ELF-1 (cell line): ENCODE measurements at places on chromosomes 7 and 10.

DNA sequence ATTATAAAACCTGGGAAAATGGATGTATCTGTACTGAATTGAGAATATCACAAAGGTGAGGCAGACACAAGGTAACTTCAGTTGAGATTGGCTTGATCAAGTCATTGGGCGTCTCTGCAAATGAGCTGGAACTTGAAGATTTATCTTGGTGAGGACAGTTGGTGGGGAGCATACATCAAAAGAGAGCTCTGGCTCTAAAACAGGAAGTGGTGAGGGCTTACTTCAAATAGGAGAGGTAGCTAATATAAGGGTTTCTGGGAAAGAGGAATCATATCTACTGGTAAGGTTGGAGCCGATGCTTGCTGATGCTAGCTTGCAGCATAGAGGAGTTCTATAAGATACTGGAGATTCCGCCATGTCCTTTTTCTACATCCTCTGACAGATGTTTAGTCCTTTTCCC is 39.9 kb upstream of the FGL2 start:
- no peak for DNase-seq

DNA sequence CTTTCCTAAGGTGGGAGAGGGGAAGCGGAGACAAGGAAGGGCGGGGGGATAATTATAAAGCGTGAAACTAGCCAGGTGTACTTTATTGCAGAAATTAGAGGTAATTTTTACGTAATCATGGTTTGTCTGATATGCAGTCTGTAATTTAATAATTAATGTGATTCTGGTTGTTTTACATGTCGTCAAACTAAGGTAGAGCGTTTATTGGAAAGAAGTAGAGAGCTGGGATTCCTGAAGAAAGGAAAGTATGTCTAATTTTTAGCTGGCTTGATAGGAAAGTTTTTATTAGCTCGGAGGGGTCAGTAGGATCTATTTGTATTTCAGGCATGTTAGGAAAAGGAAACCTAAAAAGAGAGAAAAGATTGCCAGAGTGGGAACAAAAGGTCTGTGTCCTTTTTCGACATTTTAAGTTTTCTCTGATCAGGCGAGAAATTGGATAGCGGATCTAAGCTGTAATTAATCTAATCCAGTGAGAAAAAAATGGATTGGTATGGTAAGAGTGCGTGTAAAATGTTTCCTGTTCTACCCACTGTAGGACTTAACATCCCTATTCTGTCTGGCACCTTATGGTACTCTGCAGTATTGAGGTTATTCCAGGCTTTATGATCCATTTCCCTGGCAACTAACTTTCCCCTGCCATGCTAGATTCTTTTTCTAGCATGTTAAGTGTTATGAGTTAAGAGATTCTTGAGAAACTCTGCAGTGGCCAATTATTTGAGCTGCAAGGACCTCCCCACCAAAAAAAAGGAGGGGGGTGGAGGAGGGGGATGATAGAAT is 1.4 kb downstream of the CELF2 start:
- no peak for DNase-seq

GRCh38 chr7:51027935-51028830 is 245.5 kb upstream of the GRB10 start:
- DNase-seq = no peak

DNA sequence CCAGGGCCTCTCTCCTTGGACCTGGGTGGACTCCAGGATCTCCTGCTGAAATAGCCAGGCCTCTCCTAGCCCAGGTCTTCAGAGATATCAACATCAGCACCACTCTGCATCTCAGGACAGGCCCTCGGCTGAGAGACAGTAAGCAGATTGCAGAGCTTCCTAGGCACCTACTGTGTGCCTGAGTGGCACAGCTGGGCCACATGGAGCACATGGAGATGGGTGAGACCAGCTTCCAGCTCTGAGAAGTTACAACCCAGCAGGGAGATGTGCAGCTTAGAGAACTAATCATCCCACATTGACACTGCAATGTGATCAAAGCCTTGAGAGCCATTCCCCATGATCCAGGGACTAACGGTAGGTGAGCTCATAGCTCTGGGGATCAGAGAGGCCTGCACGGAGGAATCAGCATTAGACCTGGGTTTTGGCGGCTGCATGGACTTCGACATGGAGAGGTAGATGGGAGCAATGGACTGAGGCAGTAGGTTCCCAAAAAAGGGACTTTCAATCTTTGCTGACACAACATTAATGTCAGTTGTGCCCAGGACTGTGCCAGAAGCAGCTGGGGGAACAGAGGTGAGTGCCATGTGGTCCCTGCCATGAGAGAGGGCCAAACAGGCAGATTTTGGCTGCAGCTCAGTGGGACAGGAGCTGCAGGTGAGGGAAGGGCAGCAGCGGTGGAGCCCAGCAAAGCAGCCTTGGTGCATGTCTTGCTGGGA is 76.0 kb upstream of the LEP start:
- DNase-seq = no peak

DNA sequence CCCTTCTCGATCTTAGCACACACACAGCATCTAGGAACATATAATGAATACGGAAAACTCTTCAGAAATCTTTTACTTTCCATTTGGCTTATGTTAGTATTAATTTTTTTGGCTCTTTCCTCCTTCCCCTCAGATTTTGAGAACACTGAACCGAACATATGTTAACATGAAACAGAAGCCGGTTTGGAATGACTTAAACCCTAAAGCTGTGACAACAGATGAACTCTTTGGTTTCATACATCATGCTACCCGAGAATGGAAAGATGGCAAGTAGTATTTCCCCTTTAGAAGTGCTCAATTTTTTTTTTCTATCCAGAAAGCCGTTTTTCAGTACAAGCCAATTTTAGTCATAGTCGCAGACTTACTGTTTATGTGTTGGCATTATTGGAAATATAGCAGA is 164.7 kb downstream of the DNAH11 start:
- DNase-seq = no peak

DNA sequence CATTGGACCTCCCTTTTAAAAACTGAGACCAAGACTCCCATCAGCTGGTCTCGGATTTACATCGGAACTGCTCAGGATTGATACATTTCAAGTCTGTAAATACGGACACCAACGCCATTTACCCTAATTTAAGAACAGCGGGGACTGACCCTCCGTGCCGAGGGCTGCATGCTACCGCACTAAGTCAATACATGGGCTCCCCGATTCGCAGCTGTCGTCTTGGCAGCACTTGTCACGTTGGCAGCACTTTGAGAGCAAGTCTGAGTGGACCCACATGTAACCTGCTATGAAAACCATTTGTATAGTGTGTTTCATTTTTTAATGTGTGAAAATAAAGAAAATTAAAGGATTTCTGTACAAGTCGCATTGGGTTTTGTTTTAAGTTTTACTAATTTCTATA is 83.4 kb downstream of the EZH2 start:
- DNase-seq = no peak

DNA sequence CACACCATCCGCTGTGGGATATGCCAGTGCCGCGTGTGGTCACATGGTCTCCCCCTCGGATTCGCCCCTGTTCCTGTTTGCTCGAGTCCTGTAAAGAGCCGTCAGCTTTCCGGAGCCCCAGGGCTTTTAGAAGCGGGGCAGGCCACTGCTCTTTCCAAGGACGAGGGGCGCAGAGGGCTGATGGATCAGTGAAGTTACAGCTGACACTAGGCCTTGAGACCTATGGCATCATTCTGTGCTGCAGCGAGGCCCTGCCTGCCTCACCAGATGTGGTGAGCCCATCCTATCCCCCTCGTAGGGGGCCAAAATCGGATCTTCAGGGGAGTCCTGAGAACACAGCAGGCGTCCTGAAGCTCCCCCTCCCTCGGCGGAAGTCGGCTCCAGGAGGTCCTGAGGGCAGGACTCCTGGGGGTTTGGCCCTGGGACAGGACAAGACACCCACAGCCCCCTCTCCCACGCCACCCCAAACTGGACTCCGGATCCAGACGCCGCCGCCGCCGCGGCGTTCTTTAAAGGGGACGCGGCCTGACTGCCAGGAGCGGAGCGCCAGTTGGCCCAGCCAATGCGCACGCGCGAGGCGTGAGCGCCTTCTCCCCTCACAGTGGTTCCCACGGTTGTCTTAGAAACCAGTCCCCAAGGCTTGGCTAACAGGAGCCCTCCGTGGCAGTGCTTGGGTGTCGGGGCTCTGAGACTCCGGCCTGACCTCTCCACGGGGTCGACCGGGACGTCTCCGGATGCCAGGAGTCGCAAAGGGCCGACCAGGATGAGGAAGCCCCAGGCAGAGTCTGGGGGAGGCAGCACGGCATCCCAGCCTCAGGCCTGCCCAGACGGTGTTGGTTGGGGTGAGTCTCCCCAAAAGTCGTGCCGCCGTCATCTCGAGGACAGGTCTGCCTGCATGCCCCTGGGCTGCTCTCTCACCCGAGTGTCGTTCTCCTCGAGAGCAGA is 371.7 kb downstream of the ZNF716 start:
- no peak for DNase-seq

DNA sequence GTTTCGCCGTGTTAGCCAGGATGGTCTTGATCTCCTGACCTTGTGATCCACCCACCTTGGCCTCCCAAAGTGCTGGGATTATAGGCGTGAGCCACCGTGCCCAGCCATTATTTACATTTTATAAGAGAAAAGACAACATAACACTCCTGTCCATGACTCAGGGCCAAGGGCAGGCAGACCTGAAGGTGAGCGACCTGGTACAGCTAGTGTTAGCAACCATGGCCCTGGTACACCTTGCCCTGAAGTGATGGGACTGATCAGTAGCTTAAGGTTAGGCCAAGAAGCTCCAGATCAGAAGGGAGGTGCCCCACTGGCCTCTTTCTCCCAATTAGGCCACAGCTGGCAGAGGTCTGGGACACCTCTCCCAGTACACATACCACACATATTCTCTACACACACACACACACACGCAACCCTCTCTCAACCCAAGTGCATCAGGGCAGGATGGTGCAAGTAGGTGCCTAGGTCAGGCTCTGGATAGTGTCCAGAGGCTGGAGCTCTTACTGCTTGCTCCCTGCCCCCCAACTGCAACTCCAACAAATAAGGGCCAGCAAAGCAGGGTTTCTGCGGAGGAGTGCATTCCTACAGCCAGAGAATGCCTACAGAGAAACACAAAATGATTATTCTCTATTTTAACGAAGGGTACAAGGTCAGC is 43.8 kb downstream of the DPCD start:
- DNase-seq = no peak

DNA sequence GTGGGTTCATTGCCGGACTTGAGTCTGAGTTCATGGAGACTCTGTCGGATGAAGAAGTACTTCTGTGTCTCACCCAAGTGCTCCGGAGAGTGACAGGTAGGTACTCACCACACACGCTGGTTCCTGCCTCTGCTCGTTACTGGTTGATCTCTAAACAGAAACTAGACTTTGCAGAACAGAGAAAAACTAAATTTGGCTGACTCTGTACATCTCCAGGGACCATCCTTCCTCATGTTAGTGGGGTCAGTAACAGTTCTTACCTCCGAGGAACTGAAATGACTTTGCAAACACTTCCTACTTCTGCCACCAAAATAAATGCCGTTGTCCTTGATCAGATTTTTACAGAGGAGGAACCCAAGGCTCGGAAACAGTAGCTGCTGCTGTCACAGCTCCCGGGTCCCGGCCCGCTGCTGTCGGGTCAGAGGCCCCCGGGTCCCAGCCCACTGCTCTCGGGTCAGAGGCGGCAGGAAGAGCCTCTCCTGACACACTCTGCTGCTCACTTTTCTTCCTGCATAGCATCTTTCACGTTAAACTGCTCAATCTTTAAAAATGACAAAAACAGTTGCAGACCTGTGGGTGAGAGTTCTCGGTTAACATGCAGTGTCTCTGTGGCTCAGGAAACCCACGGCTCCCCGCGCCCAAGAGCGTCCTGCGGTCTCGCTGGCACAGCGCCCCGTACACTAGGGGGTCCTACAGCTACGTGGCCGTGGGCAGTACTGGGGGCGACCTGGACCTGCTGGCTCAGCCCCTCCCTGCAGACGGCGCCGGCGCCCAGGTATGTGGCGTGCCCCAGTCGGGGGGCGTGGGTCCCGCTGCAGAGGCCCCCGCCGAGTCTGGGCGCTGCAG is 4.8 kb upstream of the MTG1 start:
- no peak for DNase-seq

DNA sequence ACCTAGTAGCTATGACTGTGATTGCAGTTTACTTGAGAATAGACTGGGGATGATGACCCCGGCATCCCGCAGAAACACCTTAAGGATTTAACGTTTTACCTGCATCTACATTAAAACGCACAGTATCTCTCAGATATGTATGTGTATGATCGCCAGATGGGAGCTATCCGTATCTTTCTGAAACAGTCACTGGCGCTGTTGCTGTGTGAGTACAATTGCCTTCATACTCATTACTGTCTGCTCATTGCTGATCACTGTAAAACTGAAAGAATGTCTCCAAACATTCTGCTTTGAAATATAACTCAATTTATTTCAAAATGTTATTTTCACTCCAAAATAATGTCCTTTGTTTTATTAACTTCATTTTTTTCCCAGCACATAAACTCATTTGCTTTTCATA is 388.9 kb upstream of the AKR1E2 start:
- DNase-seq = no peak

DNA sequence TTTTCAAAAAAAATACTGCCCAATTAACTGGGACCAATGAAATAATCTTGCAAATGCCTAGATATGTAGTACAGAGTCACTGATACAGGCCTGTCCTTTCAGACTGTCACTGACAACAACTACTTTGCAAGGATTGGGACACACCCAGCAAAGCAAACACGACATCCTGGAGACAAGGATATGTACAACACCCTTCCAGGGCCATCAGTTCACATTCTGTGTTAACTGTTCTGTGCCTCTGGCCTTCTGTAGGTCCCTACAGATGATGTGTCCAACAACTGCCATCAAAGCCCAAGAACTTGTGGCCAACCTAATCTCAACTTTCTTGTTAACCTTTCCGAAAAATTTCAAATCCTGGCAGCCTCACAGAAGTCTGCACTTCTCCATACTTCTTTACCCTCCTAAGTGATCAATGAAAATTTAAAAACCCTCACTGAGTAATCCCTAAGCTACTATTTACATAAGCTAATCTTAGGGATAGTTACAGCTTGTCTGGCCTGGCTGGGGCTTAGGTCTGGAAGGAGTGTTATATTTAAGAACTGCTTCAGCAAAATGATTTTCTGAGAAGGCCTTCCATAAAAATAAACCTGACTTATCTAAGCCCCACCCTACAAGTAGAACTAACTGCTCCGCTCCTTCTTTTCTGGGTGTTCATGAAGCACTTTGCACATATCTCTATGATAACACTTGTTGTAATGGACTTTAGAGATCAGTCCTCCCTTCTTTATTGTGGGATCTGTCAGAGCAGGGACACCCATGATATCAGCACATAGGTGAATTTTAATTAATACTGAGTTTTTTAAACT is 21.0 kb downstream of the COBL start:
- DNase-seq = no peak

GRCh38 chr7:73652541-73652949 is 15.1 kb upstream of the VPS37D start:
- no peak for DNase-seq

GRCh38 chr7:150716368-150716767 is at the start of gene GIMAP1:
Gene GIMAP1 (plus strand): TSS chr7:150716613. CDS start chr7:150719048, 2,435 bp downstream.
- no peak for DNase-seq

- peak; percentile 81 for DNase-seq
These were observed at the start of gene SGCE for GRCh38 chr7:94655848-94656657. Gene SGCE (minus strand): TSS chr7:94656133. CDS start chr7:94656098, 35 bp downstream.

- DNase-seq = no peak
These were observed 263.3 kb downstream of the PTEN start for GRCh38 chr10:88126699-88127098.
